ENCODE measurements at places on chromosomes 7 and 10. TPM values are rescaled to one million over a fixed set of nuclear protein-coding genes. Genes with fewer than 3 reads are reported as not detected.

The CDNF gene
- total RNA-seq: 1.5 TPM

The EPO gene
- not detected for total RNA-seq

The ADIRF gene
- total RNA-seq: 41.1 TPM

The ENKUR gene
- not detected for total RNA-seq

The OR2A42 gene
- not detected for total RNA-seq

The CCDC7 gene
- total RNA-seq: 24.7 TPM

The PNLIPRP3 gene
- total RNA-seq: not detected

The GIMAP7 gene
- total RNA-seq: 16.8 TPM

The CRHR2 gene
- total RNA-seq: 0.19 TPM

The VGF gene
- not detected for total RNA-seq

The IDI2 gene
- total RNA-seq: 0.33 TPM

The ADAM8 gene
- 1.4 TPM for total RNA-seq
